ENCODE measurements at places on chromosomes 5 and 9.

DNA sequence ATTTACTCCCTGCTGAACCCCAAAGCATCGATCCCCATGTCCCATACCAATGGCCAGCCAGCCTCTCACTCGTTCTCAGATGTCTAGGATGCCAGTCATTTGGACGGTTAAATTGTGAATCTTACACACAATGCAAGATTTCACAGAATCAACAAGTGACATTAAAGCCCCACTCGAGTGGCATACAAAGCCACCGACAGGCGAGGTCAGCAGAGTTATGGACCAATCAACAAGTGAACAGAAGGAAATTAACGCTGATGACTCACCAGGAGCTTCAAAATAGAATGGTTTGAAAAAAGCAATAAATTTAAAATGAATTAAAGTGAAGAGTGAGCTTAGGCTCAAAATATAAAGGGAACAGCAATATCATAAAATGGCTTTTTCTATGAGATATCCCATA lies 8.2 kb upstream of the RUFY1 start:
- DNase-seq, result no peak

DNA sequence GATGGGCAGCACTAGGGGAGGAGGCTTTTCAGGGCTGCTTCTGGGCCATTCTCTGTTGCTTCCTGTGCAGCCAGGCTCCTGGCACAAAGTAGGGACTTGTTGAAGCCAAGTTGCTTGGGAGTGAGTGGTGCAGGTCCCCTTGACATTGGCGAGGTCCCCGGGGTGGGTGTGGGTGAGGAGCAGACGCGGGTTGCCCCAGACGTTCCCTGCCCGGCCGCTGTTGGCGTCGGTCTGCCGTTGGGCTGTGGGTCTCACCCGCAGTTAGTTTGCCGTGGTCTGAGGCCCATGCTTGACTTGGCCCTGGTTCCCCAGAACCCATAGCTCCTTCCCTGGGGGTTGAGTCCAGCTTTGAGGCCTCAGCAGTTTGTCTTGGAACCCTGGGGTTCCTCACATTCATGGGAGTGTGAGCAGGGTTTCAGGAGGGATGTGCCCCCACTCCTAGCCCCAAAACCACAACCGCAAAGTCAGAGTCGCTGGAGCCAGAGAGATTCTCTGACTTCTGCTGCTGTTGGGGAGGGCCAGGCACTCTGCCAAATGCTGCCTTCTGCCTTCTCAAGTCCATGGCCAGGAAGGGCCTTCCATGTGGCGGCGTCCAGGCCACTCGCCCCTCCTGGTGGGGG lies 77.5 kb downstream of the RXRA start:
- no peak for DNase-seq

GRCh38 chr9:27441741-27442070 lies 82.4 kb upstream of the IFNK start:
- no peak for DNase-seq

- DNase-seq, result no peak
Measured at GRCh38 chr5:60521376-60522291, 178.3 kb downstream of the DEPDC1B start.

DNA sequence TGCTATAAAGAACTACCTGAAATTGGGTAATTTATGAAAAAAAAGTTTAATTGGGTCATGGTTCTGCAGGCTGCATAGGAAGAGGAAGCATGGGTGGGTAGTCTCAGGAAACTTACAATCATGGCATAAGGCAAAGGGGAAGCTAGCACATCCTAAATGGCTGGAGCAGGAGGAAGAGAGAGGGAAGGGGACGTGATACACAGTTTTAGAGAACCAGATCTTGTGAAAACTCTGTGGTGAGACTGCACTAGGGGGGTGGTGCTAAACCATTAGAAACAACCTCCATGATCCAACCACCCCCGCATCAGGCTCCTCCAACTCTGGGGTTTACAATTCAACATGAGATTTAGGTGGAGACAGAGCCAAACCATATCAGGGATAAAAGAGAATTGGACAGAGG lies 624.2 kb downstream of the PRR16 start:
- no peak for DNase-seq

- no peak for DNase-seq
Measured at GRCh38 chr5:141852448-141852847, 25.8 kb downstream of the PCDH1 start.

DNA sequence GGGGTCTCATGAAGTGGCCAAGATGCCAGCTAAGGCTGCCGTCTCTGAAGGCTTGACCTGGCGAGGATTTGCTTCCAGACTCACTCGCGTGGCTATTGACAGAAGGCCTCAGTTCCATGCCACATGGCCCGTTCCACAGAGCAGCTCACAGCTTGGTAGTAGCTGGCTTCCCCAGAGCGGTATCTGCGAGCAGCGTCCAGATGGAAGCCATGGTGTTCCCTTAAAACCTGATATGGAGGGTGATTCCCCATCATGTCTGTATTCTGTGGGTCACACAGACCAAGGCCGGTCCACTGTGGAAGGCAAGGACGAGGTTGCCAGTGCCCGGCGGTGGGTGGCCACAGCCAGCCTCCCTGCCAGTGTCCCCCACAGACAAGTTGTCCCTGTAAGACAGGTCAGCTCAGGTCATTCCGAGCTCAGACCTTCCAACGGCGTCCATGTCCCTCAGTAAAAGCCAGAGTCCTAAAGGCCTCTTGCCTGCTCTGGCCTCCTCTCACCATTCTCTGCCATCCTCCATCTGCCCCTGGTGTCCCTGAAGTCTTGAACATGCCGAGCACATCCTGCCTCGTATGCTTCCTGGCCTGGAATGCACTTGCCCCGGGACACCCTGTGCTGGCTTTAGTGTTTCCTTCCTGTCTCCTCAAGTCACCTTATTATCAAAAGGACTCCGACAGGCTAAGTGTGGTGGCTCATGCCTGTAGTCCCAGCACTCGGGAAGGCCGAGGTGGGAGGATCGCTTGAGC lies 61.3 kb upstream of the LRRTM2 start:
- DNase-seq, result no peak

DNA sequence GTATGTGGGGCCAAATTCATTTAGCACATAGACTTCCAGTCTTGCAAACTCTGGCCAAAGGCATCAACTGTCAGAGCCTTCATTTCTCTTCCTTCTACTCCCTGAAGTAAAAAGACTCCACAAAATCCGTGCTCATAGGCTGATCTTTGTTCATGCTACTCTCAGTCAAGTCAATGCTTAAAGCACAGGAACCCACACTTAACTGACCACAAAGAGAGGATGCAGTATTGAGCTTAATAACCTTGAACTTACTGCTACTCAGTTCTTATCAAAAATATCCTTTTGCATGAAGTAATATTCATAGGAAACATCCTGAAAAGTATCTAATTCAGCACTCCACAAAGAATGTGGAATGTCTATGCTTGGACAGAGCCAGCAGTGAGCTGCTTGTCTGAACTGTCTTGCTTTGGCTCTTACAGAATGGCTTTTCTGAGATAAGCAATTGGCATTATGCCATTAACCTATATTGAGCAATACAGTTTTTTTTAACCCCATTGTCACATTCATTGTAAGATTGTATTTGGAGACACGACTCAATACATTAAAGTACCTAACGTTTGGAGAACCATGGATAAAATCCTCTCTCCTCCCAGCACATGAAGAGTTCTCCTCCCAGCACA lies 21.7 kb downstream of the LPAR1 start:
- no peak for DNase-seq

GRCh38 chr9:70477146-70477745 lies 62.8 kb upstream of the KLF9 start:
- peak; percentile 22 for DNase-seq

GRCh38 chr9:35481347-35481975 lies 8.4 kb upstream of the RUSC2 start:
- DNase-seq, result no peak

DNA sequence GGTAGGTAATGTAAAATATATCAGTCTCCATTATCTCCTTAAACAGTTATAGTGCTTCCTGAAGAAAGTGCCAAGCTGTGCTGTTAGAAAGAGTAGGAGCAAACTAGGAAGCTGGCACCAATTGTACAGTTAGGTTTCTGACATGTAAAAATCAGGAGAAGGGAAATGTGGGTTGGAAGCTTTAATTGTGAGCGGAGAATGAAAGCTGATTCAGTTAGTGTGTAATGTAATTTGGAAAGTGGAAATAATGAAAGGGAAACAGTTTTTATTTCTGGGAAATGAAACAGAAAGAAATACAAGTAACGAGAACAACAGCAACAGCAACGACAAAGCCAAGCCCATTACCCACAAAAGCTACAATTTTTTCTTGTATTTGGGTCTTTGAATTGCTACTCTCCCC lies 48.8 kb upstream of the JAK2 start:
- no peak for DNase-seq

DNA sequence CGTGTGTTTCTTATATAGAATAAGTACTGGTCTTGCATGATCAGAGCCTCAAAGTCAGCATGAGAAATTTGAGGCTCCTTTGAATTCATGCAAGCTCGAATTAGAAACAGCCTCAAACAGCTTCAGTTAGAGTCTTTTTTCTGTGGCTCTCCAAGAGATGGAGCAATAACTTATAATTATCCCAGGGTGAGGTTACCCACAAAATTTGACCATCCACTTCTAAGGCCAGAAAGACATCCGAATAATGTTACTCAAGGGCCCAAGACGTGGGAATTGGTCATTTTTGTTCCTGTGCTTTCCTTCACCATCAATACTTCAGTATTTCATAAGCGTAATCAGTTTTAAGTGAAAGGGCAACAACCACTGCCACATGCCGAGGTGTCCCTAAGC lies 89.7 kb downstream of the DAPK1 start:
- no peak for DNase-seq

DNA sequence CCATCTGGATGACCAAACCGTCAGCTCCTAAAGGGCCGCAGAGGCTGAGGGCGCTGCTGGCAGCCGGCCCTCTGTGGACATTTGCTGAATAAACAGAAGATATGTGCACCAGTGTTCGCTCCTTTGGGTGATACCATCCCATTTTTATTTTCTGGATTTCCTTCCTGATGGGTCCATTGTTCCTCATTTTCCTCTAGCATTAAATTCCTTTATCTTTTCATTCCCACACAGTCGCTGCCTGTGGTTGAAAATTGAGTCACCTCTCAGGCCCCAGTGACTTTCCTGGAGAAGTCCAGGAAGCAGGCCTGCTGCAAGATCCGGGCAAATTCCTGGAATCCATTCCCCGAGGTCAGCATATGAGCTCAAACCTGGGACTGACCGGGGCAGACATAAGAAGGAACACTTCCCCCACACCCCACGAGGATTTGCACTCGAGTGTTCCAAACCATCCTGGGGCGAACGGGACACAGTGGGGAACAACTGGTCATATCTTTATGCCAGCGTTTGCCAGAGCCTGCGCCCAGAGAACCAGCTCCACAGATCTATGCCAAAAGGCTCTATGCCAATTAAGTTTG lies 86.7 kb upstream of the PCA3 start:
- DNase-seq, result no peak

DNA sequence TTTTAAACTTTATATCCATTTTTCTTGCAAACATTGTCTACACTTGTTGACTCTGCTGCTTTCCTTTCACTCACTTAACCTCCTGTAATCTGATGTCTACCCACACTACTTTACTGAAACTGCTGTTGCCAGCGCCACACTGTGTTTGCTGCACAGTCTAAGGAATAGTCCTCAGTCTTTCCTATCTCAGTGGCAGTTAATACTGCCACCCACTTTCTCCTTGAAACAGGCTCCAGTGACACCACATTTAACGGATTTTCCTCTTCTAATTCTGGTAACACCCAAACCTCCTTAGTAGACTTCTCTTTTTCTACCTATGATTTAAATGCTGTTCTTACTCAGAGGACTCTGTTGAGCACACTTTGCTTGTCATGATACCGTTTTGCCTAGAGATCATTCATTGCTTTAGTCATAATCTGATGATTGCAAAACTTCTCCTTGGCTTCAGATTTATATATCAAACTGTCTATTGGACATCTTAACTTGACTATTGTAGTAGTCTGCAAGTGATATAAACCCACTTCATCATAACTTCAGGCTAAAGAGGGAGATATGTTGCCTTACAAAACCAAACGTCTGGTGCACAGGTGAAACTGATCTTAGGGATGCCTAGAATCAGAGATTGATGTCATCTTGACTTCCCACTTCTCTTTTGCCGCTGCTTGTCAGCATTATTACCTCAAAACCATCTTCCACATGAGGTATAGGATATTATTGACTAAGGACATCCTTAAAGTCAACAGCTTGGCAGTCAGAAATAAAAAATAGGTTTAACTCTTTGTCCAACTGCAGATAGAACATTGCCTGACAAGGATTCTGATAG lies 94.1 kb downstream of the CDC42SE2 start:
- no peak for DNase-seq

GRCh38 chr5:172954751-172955159 lies 4.5 kb upstream of the RPL26L1 start:
- DNase-seq, result no peak

GRCh38 chr9:137148661-137149060 lies 9.7 kb downstream of the GRIN1 start:
- no peak for DNase-seq

- DNase-seq, result no peak
Measured at GRCh38 chr5:89117124-89117644, 234.2 kb upstream of the MEF2C start.

DNA sequence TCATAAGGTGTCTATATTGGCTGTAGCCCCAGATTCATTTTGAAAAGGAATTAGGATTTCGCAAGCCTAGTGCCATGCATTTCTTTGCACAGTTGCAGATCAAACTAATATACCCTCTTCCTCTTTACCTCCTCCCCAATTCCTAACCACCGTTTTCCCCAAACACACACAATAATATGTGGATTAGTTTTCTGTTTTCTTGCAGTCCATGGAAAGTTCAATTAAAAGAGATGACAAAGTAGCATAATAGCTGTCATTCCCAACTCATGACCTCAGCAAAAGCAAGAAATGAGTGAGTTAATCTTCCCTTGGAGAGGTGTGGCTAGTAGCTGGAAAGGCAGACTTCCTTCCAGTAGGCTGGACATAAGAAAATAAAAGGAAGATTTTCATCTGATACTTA lies 349.1 kb downstream of the TMEM232 start:
- DNase-seq, result no peak

DNA sequence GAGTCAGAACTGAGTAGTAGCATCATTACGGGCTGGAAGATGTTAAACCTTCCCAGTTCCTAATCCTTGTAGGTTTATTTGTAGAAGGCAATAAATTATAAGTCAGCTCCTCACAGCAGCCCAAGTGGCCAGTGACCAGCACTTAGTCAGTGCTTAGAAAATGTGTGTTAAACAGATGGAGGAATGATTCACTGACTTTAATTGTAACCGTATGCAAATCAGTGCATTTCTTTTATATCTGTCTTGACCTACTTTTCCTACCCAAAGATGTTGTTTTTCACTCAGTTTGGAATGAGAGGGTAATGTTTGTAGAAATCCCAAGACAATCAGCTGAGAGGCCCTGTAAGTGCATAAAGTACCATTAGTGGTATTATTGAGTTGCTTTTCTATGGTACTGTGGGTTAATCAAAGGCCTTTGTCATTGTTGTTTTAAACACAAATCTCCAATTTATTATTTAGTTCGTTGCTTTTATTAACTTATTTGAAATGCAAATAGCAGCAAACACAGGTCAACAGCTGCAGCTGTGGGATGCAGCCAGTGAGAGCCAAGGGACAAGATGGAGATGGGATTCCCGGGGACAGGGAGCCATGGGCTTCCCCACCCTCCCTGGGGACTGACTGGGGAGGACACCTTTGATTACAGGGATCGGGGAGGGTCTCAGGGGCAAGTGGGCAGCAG lies 49.8 kb downstream of the MAP1B start:
- peak; percentile 94 for DNase-seq

Data from HS-5 (cell line).